ENCODE measurements at places on chromosomes 12 and 14.

DNA sequence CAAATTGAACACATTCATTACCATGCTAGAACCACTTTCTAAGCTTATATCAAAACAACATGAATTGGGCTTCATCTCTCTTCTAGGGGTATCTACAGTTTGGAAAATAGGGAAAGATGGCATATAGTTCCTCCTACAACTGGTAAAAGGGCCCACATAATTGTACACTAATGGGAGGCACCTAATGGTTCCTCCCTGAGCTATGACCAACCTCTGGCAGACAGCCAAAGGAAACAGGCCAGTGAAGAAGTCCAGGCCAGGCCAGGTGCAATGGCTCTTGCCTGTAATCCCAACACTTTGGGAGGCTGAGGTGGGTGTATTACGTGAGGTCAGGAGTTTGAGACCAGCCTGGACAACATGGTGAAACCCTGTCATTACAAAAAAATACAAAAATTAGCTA lies 23.2 kb upstream of the APOF start:
- no peak for DNase-seq

DNA sequence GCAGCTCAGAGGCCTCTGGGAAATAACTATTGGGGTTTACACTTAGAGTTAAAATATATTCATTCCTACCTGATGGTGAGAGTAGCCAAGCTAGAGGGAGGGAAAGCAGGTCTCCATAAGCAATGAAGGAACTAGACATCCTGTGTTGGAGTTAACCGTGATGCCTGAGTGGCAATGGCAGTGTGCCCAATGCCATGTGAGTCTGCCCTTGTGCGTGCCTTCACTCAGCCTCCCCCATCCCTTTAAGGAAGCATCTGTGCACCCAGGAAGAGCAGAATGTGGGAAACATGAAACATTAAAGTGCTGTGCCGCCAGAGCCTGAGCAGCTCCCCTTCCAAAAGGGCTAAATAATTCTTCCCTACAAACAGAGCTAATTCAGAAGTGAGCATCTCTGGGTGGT lies 76.3 kb downstream of the COX16 start:
- DNase-seq, result no peak

- no peak for DNase-seq
These were observed 272.7 kb downstream of the AEBP2 start for GRCh38 chr12:19712041-19712440.

GRCh38 chr12:54622463-54623183 lies 12.1 kb downstream of the LACRT start:
- DNase-seq, result no peak

GRCh38 chr14:29810682-29811081 lies 117.0 kb downstream of the PRKD1 start:
- DNase-seq, result no peak

- no peak for DNase-seq
These were observed 232.4 kb downstream of the RGS6 start for GRCh38 chr14:72164420-72165228.

GRCh38 chr14:68544081-68544892 lies 248.6 kb downstream of the ZFP36L1 start:
- no peak for DNase-seq

DNA sequence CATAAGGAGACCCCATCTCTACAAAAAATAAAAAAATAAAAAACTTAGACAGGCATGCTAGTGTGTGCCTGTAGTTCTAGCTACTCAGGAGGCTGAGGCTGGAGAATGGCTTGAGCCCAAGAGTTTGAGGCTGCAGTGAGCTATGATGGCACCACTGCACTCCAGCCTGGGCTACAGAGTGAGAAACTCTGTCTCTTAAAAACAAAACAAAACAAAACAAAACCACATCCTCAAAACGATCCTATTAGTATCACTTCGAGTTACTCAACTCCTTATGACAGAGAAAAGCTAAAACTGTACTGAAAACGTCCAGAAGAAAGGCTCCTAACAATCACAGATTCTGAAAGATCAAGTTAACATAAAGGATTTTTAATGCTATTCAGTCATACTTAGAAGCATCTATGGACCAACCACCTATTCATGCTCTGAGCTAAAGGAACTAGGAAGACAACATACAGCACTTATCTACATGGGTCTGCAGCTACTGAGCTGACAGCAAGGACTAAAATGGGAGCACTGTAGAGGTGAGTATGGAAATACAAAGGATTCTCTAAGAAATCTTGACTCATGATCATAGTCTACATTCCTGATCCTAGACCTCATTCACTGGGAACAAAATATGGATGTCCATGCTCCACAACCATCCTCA lies 75.3 kb upstream of the DUSP6 start:
- DNase-seq, result no peak

GRCh38 chr14:32443890-32444661 lies 115.0 kb downstream of the AKAP6 start:
- DNase-seq, result no peak

DNA sequence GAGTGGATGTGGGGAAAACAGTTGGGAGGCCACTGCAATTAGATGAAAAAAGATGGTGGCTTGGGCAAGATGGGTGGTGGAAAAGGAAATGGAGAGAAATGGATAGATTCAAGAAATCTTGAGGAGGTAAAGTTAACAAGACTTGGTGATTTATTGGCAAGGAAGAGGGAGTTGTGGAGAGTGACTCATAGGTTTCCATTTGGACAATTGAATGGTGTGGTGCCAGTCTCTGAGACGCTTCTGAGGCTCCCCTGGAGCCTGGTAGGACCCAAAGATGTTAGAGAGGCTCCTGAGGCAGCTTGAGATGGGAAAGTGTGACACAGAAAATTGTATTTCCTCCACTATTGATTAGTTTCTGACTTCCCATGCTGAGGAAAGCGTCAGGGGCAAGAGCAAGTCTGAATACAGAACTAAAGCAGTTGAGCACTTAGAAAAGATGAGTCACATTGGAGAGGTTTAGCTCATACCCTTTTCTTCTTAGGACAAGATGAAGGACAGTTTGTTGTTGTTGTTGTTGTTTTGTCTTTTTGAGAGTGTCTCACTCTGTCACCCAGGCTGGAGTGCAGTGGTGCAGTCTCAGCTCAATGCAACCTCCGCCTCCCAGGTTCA lies 4.5 kb downstream of the PRPF40B start:
- DNase-seq, result no peak

- DNase-seq, result no peak
These were observed 45.4 kb downstream of the ALX1 start for GRCh38 chr12:85325442-85325841.

DNA sequence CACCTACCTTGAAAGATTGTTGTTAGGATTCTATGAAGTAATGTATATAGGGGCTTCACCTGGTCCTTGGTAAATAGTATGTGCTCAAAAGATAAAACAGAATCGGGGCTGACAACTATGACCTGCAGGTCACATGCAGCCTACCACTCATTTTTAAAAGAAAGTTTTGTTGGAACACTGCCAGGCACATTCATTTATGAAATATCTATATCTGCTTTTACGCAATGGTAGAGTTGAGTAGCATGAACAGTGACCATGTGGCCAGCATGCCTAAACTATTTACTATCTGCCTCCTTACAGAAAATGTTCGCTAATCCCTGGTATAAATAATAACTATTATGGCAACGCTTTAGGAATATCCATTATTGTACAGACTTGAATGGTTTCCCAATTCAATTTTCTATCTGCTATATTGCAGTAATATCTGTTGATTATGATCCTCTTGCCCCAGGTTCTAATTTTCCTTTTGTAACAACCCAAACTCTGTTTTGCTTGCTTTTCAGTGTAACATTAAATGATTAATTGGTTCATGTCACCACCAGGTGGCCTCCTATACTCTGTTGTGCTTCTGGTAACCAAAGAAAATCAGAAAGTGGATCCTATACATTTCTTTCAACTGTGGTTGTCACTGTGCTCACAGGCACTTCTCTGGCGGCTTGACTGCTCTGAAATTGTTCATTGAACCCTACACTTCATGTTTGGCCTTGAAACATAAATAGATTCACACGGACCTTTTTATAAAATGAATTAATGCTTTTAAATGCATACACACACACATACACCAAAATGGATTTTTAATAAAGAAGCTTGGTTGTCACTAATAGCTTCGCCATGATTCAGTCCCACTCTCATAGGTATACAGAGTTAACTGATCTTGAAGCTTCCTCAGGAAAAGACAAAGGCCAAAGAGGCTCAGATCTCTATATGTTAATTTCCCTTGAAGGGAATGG lies 227.7 kb upstream of the NPAS3 start:
- DNase-seq, result no peak

- no peak for DNase-seq
These were observed 87.8 kb upstream of the ATXN7L3B start for GRCh38 chr12:74449872-74450271.

GRCh38 chr14:101234999-101235334 lies 326.3 kb upstream of the DIO3 start:
- DNase-seq, result no peak

GRCh38 chr14:53128303-53129028 lies 24.7 kb downstream of the DDHD1 start:
- DNase-seq, result no peak

DNA sequence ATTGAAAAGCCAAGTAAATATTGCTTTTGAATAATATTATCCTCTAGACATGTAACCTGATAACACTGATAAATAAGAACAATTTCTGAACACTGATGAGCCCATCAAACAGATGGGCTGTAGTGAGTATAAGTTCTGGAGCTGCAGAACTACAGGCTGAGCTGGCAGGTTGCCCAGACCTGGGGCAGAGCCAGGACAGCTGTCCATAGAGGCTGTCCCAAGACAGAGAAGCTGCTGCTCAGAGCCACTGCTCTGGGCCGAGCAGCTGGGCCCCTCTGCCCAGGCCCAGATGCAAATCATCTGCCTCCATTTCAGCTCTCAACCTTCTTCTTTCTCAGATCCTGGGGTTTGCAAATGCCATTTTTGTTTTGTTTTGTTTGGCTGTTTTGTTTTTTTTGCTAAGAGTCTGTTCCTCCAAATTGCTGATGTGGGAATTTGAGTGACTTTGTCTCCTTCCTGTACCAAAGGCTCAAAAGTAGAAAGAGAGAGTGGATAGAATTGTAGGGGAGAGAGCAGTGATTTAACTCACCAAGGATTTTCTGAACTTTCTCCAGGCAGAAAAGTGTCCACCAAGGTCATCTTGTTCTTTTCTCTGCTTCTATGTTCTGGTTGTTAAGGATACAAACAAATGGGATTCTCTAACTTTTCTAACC lies 4.0 kb upstream of the TESPA1 start:
- no peak for DNase-seq

DNA sequence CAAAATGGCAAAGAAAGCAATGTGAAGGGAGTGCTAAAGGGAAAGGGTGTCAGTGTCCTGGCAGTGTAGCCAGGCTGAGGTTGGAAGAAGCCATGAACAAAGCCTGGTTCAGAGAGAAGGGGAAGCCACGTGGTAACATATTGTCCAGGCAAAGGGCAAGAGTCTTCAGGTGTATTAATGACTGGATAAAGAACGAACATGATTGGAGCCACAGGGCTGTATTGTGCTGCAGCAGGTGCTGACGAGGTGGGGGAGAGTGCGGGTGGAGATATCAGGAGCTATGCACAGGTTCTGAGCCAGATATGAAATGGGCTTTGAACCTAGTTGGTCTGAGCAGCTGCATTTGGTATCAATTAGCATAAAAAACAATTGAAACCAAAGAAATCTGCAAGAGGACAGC lies 18.6 kb upstream of the EMP1 start:
- DNase-seq, result no peak

- no peak for DNase-seq
These were observed 321.1 kb upstream of the STXBP6 start for GRCh38 chr14:25371068-25371467.

- DNase-seq, result no peak
These were observed 48.5 kb upstream of the OVCH1 start for GRCh38 chr12:29546000-29546399.

GRCh38 chr12:111570084-111570961 lies 28.8 kb downstream of the ATXN2 start:
- DNase-seq, result no peak

GRCh38 chr14:53055003-53055402 lies 98.1 kb downstream of the DDHD1 start:
- DNase-seq, result no peak

- no peak for DNase-seq
These were observed 43.7 kb upstream of the KITLG start for GRCh38 chr12:88623777-88624548.

- DNase-seq, result no peak
These were observed 163.0 kb upstream of the SSTR1 start for GRCh38 chr14:38044710-38045109.

- no peak for DNase-seq
These were observed 1.5 kb downstream of the IRF2BPL start for GRCh38 chr14:77026930-77027537.

GRCh38 chr12:92025462-92026207 lies 120.0 kb downstream of the BTG1 start:
- DNase-seq, result no peak

DNA sequence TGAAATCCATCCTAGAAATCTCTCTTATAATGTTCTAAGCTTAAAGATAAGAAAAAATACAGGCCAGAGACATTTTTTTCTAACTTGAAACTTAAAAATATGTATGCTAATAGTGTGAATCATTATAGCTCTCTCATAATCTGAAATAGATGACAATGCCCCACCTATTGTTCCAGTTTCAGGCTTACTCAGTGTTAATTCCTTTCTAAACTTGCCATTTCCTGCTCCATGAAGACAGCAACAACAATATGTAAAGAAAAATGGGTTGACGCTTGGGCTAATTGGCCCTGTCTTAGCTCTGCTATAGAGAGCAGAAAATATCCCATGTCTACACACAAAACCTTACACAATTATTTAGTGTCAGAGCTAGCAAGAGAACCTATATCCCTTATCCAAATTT lies 37.1 kb downstream of the LMO3 start:
- DNase-seq, result no peak

DNA sequence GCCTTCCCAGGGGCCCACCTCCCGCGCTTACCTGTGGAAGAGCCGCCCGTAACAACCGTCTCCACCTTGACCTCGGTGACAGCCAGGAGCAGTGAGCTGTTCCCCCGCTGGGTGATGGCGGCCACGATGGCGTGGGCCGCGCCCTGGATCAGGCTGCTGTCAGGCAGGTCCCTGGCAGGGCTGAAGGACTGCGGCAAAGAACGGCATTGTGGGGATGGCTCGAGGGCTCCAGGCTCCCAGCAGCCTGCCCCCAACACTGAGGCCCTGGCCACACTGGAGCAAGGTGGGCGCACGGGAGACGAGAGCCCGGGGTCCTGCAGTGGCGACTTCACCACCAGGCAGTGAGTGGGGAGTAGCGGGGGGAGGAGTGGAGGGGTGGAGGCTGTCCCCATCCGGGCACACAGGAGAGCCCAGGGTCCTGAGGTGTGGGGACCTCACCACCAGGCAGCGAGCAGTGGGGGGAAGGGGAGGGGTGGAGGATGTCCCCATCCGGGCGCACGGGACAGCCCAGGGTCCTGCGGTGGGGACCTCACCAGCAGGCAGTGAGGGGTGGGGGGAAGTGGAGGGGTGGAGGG lies 25.0 kb downstream of the JAG2 start:
- no peak for DNase-seq

GRCh38 chr12:127393896-127394295 lies 873.1 kb upstream of the TMEM132C start:
- DNase-seq, result no peak

DNA sequence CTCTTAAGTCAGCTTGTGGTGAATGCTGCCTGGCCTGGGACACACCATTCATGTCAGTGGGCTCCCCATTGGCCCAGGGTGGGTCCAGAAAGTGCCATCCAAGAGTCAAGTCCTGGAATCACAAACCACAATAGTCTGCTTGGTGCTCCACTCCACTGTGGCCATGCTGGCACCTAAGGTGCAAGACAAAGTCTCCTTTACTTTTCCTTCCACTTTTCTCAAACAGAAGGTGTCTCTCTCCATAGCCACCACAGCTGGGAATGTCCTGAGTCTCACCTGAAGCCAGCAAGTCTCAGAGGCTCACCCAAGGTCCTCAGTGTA lies 9.0 kb downstream of the RDH16 start:
- no peak for DNase-seq

Data from activated CD4-positive, alpha-beta T cell treated with anti-CD3 and anti-CD28 coated beads for 24 hours (primary cell).